AG08395 (cell line): ENCODE measurements at places on chromosomes 5 and 9.

- DNase-seq: no peak
These were observed 21.8 kb upstream of the JAKMIP2 start for GRCh38 chr5:147804334-147804733.

GRCh38 chr5:164958688-164959087 is 1453.3 kb downstream of the MAT2B start:
- DNase-seq: no peak

- DNase-seq: no peak
These were observed 11.1 kb upstream of the RALGDS start for GRCh38 chr9:133132174-133132573.

GRCh38 chr9:128125580-128126354 is 1.8 kb downstream of the PTGES2 start:
- no peak for DNase-seq

- DNase-seq: no peak
These were observed 50.5 kb downstream of the AHRR start for GRCh38 chr5:371811-372555.

DNA sequence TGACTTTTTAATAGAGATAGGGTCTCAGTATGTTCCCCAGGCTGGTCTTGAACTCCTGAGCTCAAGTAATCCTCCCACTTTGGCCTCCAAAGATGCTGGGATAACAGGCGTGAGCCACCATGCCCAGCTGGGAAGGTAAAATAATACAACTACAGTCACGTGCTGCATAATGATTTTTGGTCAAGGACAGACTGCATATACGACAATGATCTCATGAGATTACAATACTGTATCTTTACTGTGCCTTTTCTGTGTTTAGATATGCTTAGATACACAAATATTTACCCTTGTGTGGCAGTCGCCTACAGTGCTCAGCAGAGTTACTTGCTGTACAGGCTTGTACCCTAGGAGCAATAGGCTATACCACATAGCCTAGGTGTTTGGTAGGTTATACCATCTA is 14.2 kb upstream of the IRF1 start:
- no peak for DNase-seq

GRCh38 chr9:111197256-111197655 is 132.8 kb downstream of the OR2K2 start:
- DNase-seq: no peak

DNA sequence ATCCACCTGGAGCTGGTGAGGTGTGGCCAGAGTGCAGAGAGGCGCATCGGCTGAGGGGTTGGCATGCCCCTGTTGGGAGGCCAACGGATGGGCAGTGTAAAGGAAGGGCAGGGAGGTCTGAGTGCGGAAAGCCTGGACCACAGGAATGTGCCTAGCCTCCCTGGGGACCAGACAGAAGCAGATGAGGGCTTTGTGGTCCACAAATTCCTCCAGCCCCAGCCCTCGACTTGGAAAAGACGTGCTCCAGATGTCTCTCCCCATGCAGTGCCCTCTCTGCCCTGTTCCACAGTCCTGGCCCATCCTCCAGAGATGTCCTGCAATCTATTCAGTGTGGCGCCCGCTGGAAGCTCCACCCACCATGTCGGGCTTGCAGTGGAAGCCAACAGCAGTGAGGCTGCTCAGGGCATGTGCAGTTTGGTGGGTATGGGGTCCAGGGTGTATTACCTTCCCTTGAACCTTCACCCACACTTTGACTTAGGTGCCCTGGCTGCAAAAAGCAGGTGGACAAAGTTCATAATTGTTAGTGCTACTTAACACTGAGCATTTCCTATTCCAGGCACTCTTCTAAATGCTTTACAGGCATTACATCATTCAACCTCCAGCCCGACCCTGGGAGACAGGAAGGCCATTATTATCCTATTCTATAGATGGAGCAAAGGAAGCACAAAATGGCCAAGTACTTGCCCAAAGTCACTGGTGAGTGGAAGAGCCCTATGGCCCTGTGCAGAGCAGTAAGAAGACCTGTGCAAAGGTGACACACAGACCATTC is 120.2 kb upstream of the SLC25A48 start:
- DNase-seq: peak; percentile 84

- no peak for DNase-seq
These were observed 233.8 kb downstream of the GAS1 start for GRCh38 chr9:86713470-86713869.

DNA sequence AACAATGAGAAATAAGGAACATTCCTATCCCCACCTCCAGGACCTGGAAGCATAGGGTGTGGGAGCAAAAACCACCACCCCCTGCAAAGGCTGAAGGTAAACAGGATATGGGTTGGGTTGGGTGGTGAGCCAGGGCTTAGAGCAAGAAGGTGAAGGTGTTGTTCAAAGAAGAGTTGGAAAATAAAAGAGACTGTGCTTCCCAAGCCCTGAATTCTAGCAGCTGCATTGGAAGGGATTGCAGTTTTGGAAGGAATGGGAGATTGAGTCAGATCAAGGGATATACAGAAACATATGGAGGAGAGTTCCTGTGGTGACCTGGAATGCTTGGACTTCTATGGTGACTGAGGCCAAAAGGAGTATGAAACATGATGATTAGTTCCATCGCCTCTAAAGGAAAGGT is 24.7 kb upstream of the MTAP start:
- peak; percentile 85 for DNase-seq

GRCh38 chr5:16559702-16560101 is 57.1 kb downstream of the RETREG1 start:
- DNase-seq: no peak

- DNase-seq: no peak
These were observed 170.4 kb upstream of the TBCA start for GRCh38 chr5:77946381-77947040.

DNA sequence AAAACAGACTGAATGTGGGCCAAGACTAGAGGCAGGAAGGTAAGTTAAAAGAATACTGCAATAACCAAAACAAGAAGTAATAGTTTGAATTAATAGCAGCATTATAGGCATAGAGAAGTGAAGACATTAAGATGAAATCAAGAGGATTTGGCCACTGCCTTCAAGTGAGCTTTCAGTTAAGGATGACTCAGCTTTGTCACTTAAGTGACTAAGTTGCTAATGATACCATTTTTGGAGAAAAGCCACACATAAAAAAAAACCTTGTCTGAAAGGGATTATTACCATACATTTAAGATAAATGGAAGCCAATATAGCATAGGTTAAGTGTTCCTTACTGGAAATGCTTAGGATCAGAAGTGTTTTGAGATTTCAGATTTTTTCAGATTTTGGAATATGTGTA is 57.0 kb downstream of the ECPAS start:
- peak; percentile 57 for DNase-seq

- DNase-seq: peak; percentile 22
These were observed 156.3 kb downstream of the GOLPH3 start for GRCh38 chr5:32017692-32018367.

DNA sequence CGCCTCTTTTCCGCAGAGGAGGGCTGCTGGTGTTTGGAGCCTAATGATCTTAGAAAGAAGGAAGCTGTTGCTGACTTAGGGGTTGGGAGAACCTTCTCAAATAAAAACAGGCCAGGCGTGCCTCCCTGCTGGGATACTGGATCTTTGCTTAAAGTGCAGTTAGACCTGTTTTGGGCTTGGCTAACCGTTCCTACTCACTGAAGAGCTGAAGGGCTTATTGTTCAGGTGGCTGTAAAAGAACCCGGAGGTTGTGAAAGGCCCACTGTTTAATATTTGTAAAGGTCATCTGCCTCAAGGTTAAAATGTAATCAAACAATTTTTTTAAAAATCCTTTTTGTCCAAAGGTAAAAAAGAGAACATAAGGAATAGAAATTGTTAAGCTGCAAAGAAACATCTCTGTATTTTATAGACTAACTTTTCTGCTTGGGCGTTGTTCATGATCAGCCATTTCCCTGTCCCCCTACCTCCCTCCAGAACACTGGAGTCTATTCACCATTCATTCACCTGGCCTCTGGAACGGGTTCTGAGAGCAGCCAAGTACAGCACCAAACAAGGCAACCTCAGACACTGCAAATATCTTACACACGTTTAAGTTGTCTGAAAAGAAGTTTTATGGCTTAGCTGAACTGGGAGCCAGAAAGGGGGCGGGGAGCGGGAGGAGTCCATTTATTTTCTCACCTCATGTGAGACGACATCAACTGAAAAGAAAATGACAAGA is 18.6 kb upstream of the MTMR12 start:
- no peak for DNase-seq

- DNase-seq: no peak
These were observed 10.3 kb downstream of the NTNG2 start for GRCh38 chr9:132172185-132172584.

DNA sequence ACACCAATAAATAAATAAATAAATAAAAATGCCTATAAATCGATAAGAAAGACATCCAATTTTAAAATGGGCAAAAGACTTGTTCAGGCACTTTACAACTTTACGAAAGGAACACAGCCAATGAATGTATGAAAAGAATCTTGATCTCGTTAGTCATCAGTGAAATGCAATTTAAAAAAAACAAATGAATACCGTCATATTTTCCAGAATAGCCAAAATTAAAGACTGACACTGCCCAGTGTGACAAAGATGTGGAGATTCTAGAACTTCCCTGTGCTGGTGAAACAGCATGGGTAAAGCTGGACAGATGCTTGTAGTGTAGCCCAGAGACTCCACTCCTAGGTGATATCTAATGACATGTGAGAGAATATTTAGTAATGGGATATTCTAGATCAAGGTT is 127.1 kb downstream of the GOLPH3 start:
- DNase-seq: no peak

GRCh38 chr9:19416143-19416542 is 7.3 kb downstream of the ACER2 start:
- DNase-seq: peak; percentile 14
